Foreskin keratinocyte (primary cell): ENCODE measurements at places on chromosomes 16 and 17. TPM values are rescaled to one million over a fixed set of nuclear protein-coding genes. Genes with fewer than 3 reads are reported as not detected.

GRCh38 chr17:1957037-1957436 is 68.1 kb downstream of the RTN4RL1 start:
- DNase-seq, result no peak

GRCh38 chr17:71802663-71803062 is 318.2 kb upstream of the SOX9 start:
- no peak for DNase-seq

DNA sequence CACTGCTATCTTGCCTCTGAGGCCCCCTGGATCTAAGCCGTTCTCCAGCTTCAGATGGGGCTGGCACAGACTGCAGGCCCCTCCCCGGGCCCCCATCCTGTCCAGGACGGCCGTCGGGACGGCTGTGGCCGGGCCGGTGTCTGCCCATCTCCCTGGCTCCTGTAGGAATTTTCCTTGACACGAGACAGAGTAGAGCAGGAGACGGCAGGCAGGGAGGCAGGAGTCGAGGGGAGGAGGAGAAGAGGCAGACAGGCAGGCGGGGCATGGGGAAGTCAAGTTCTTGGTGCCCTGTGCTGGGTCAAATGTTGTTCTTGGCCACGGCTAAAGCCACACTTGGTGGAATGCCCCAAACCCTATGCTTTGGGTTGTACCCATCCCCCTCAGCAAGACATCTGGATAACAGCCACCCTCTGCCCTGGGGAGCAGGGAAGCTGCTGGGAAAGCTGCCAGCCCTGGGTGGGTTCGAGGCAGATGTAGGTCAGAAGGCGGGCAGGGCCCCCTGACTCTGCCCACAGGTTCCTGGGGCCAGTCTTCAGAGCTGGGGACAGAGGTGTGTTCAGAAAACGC is 4.0 kb downstream of the C1QTNF1 start:
- DNase-seq, result no peak

HOXB8 gene
- not detected in 2 replicates for total RNA-seq

TNFSF13 gene
- 2.4 and 2.6 TPM in 2 replicates for total RNA-seq

TBC1D3H gene
- total RNA-seq, result not detected in 2 replicates

HASPIN gene
- total RNA-seq, result 13.6 and 15.9 TPM in 2 replicates
